Right ventricle myocardium inferior (tissue), 1 donor: ENCODE measurements at places on chromosomes 16 and 17. TPM values are rescaled to one million over a fixed set of nuclear protein-coding genes. Genes with fewer than 3 reads are reported as not detected.

ABCA10 gene
- 7.1 TPM for total RNA-seq

KRTAP1-5 gene
- not detected for total RNA-seq

CCL1 gene
- not detected for total RNA-seq

TPSB2 gene
- total RNA-seq, result 10.0 TPM

SLC47A1 gene
- 4.6 TPM for total RNA-seq

PLEKHG4 gene
- 1.1 TPM for total RNA-seq

CIBAR2 gene
- not detected for total RNA-seq

CCL3 gene
- total RNA-seq, result not detected

LGALS9B gene
- total RNA-seq, result not detected

GLP2R gene
- total RNA-seq, result 0.24 TPM

GPR142 gene
- not detected for total RNA-seq

TNFSF13 gene
- total RNA-seq, result 13.5 TPM

MT1G gene
- not detected for total RNA-seq

KRT27 gene
- total RNA-seq, result not detected

ZFHX3 gene
- total RNA-seq, result 8.4 TPM

VASN gene
- 6.4 TPM for total RNA-seq

MMP28 gene
- total RNA-seq, result 2.3 TPM

ADGRG1 gene
- 23.1 TPM for total RNA-seq

NPIPB8 gene
- not detected for total RNA-seq

LGALS9 gene
- total RNA-seq, result 18.2 TPM

PRR29 gene
- 0.51 TPM for total RNA-seq

AOC2 gene
- total RNA-seq, result 0.43 TPM

UNK gene
- 16.0 TPM for total RNA-seq

HOXB1 gene
- not detected for total RNA-seq

KRT24 gene
- total RNA-seq, result not detected

CA10 gene
- not detected for total RNA-seq

HAS3 gene
- 0.30 TPM for total RNA-seq

GIT1 gene
- 33.0 TPM for total RNA-seq

ZNF174 gene
- total RNA-seq, result 10.0 TPM

RND2 gene
- 1.5 TPM for total RNA-seq

CACNG1 gene
- not detected for total RNA-seq

SLC13A5 gene
- not detected for total RNA-seq

BEAN1 gene
- total RNA-seq, result 2.4 TPM

ABCA6 gene
- 25.7 TPM for total RNA-seq

NHERF2 gene
- 292 TPM for total RNA-seq

TMC8 gene
- 4.3 TPM for total RNA-seq

CNEP1R1 gene
- 18.5 TPM for total RNA-seq

CDK10 gene
- 21.9 TPM for total RNA-seq

IRX3 gene
- 38.8 TPM for total RNA-seq

FOXF1 gene
- total RNA-seq, result 0.05 TPM

G6PC1 gene
- not detected for total RNA-seq

MYBBP1A gene
- total RNA-seq, result 19.2 TPM

CHRNE gene
- 0.41 TPM for total RNA-seq
